NCI-H1436 (cell line): ENCODE measurements at places on chromosomes 2 and 18.

- DNase-seq: no peak
Observed at GRCh38 chr2:221833966-221834365, 261.9 kb upstream of the EPHA4 start.

DNA sequence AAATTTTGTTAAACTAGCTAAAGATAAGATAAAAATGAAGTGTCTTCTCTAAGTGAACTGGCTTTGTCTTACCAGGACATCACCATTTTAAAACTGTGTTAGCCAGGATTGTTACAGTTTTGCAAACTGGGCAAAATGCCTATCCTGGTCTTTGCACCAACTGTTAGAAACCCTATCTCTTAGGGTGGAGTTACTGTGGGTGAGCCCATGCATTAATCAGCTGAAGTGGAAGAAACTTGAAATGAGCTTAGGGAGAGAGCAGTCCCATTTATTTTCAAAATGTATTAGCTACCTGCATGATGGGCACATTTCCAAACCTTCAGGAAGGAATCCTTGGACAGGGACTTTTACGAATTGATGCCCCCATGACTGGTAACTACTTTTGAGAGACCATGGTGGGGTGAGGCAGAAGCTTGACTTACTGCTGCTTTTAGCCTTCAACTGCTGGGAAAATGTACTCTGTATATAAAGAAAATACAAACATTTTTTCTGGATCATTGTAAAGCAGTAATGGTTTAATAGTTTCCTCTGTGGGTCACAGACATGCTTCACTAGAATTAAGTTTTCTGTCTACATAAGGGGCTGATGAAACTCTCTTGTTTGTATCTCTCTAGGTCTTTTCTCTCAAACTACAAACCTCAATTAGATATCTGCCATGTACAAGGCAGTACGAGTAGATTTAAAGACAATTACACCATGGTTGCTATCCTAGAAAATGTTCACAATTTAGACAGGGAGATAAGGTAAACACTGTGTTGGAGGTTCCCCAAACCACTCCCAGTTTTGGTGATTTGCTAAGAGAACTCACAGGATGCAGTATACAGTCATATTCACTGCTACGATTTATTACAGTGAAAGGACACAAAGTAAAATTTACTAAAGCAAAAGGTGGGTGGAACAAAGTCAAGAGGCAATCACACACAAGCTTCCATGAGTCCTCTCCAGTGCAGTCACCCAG lies 321.4 kb upstream of the MMADHC start:
- no peak for DNase-seq

DNA sequence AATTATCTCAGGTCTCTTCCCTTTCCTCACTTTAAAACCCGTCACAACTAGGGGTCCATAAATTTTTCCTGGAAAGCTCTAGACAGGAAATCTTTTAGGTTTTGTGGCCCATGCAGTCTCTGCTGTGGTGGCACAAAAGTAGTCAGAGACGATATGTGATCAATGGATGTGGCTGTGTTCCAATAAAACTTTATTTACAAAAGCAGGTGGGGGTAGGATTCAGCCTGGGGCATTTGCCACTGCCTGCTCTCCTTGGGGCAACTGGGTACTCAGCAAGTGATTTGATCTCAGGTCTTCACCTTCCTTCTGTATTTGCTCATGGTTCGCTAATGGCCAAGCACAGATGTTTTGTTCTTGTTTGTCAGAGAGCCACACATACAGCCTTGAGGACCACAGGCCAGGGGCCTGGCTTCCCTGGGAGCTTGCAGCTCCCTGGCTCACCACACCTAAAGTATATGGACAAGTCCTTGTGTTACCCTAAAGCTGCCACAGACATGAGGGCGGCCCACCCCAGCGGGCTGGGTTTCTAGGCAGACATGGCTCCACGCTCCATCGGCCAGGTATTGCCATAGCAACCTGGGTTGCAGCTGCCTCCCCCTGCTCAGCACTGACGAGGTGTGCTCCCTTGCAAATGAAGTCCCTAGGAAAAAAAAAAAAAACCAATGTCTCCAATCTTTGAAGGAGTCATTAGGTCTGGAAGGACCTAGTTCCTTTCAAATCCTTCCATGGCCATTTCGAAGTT lies 89.7 kb upstream of the YWHAQ start:
- peak; percentile 87 for DNase-seq

DNA sequence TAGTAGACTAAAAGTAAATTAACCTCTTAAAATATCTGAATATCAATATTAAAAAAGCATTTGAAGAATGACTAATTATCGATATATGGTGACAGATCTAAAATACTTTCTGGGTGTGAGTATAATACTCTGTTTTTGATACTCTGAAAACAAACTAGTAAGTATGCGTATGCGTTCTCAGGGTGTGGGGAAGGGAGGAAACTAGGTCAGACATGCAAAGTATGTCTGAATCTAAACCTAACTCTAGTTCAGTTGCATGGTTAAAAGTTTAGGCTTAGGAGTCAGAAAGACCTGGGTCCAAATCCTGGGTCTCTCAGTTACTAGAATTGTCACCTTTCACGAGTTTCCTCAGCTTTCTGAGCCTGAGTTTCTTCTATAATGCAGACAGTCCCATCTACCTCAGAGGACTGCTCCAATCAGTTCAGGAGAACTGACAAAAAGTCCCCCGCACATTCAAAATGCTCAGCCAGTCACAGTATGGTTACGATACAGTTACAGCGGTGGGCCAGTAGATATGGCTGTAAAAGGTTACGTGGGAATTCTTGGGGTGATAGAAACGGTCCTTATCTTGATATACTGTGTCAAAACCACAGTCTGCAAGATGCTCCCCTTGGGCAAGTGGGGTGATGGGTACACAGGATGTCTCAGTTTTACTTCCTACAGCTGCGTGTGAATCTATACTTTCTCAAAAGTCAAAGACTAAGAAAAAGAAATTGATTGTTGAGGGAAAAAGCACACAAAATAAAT lies 29.2 kb downstream of the UNC50 start:
- DNase-seq: no peak

DNA sequence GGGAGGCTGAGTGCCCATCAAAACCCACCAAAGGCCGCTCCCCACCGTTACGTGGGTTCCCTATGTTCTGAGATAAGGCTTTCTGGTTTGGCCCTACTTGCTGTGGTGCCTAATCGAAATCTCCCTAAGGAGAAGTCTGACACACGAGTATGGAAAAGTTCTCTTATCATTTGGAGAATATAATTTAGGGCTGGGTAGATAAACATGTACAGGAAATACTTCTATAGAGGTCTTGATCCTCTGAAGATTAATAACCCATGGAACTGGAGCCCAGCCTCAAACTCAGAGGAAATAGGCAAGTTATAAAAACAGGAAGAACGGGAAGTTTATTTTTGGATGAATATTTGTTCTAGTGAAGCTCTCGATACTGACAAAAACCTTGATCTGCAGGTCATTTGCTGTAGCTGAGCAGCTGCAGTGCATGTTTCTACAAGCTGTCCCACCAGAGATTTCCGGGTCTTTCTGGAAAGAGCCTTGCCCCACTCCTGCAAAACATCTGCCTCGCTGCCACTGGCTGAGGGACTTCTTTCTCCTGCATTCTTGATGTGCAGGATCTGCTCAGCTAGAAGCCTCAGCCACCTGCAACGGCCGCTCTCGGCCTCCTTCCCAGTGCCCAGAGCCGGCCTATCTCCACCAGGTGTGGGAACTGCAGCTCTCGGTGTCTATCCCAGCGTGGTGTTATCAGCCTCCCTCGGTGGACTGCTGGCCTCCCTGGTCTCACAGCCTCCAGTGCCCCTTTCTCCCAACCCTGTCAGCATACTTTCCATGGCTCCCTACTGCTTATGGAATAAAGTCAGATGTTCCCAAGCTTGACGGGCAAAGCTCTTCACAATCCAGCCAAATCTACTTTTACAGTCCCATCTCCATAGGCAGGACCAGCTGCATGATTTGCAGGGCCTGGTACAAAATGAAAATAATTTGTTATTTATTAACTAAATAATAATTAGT lies 48.6 kb downstream of the SPRED2 start:
- DNase-seq: no peak

DNA sequence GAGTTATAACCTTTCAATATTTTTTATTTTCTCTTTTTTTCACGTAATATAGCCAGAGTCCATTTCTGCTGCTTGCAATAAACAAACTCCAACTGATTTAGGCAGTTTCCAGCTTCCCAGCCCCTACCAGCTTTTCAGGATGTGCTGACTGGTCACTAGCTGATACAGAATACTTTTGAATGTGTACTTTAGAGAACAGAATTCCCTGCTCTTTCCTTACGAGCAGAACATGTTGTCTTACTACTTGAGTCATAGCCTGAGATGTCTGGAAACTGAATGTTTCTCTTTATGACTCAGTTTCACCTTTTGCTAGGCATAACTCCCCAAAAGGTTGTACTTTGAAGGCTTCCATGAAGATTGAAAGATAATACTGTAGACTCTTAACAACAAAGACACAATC lies 44.5 kb upstream of the KCNE4 start:
- no peak for DNase-seq

DNA sequence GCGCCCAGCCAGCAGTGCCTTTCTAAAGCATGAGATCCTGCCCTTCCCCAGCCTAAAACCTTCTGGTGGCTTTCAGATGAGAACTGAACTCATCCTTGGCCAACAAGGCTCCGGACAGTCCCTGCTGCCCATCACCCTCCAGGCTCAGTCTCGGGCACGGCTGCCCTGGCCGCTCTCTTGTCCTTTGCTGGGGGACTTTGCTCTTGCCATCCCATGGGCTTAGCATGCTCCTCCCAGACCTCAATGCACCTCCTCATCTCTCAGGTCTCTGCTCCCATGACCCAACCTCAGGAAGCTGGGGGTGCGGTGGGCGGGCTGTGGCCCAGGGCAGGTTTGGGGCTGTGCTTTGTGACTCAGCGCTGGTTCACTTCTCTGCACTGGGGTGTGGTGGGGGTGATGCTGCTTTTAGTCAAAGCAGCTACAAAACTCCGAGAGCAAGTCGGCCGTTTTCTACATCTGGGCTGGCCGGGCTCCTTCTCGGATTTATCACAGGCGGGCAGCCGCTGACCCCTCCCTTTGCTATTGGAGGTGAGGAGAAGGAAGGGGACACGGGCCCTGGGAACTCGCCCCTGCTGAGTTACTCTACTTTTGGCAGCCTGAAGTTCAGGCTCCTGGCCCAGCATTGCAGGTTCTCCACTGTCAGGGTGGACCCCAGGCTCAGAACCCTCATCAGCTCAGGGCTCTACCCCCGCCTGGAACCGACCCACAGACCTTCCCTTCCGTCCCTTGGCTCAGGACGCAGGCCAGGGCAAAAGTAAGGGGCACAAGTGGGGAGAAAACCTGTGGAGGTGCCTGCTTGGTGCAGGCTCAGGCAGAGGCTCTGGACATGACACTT lies 90.6 kb upstream of the TAF1B start:
- no peak for DNase-seq

GRCh38 chr2:127067620-127068350 lies 39.2 kb downstream of the BIN1 start:
- no peak for DNase-seq

GRCh38 chr2:221779614-221780067 lies 207.5 kb upstream of the EPHA4 start:
- no peak for DNase-seq

GRCh38 chr18:12744103-12744502 lies 41.3 kb downstream of the PSMG2 start:
- peak; percentile 27 for DNase-seq

DNA sequence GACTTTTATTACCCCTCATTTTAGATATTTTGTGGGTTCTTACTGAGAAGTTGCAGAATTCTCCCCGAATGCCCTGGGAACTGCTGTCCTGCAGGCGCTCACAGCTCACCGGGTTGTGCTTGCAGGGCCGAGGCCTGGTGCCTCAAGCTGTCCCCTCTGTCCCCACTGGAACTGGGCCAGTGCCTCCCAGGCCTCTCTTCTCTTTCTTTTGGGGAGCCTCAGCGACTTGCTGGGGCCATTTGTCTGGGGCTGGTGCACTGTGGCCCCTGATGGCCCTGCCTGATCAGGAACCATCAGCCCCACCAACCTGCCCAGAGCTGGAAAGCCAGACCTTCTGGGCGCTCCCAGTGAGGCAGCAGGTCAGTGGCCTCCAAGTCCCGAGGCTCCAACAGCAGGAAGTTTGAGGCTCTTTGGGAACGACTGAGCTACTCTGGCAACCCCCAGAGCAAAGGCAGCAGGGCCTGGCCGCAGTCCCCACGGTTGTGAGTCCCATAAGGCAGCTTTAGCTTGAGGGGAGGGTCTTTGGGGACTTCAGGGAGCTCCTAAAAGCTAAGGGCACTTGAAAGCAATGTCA lies 14.7 kb upstream of the NEU4 start:
- DNase-seq: no peak

DNA sequence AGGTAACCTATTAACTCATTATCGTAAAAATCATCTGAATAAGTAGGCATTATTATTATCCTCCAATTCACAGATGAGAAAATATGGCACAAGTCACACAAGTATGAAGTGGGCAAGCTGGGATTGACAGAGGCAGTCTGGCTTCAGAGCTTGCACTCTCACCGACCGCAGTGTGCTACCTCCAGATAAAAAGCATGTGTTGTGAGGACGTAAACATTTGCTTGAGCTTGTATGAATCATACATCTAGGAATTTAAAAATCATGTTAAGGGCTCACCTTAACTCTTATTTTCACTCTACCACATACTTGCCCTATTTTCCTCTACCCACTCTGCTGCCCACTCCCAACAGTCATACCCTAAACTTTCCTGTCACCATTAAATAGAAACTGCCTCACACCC lies 65.3 kb upstream of the AMMECR1L start:
- no peak for DNase-seq

DNA sequence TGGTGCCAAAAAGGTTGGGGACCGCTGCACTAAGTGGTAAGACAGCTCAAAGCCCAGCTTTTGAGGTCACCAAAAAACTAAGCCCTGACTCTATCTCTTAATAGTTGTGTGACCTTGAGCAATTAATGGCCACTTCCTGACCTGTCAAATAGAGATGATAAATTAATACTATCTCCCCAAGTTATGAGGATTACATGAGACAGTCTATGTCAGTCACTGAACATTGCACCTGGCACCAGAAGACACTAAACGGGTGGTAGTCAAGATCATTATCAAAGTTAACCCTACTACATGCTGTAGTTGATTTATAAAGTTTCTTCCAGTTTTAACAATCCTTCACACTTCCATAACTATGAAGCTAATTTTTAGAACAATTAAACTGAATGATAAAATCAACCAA lies 36.5 kb downstream of the STPG4 start:
- DNase-seq: no peak

GRCh38 chr2:151827564-151828142 lies 568 bp downstream of the ARL5A start:
- DNase-seq: no peak

DNA sequence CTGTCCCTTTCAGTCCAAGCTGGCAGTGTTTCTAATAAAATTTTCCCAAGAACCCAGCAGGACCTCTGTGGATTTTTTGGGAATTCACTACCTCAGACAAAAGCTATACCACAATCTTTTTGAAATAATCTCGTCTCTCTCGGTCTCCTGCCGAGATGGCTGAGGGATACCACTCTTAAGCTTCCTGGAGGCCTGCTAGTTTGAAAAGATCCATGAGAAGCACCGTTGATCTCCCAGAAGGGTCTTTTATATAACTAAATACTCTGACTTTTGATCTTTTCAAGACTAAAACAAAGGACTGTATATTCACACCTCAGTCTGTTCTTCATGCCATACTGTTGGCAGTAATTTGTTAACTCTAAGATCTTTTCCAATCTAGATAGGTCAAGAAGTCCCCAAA lies 141.7 kb downstream of the UPP2 start:
- DNase-seq: no peak

GRCh38 chr18:63186520-63187222 lies 132.9 kb downstream of the BCL2 start:
- DNase-seq: no peak
